ENCODE measurements at places on chromosomes 16 and 17.

DNA sequence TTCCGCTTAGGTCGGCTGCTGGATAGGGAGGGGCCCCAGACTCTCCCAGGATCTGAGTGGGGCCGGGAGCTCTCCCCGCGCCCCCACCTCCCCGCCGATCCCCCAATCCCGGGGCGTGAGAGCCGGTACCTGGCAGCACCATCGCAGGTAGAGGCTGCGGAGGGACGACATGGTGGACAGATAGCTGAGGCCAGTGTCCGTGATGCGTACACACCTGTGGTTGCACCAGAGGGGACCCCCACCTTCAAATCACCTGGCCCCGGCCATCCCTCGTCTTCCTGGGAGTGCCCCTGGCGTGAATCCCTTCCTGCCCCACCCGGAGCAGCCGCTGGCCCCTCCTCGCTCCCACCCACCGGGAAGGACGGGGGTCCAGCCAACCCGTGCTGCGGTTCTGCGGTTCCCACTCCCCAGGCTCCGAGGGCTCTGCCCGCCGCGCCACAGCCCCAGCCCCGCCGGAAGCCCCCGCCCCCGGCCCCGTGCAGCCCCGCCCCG, 4.7 kb upstream of the WDR24 start:
- DNase-seq: no peak

DNA sequence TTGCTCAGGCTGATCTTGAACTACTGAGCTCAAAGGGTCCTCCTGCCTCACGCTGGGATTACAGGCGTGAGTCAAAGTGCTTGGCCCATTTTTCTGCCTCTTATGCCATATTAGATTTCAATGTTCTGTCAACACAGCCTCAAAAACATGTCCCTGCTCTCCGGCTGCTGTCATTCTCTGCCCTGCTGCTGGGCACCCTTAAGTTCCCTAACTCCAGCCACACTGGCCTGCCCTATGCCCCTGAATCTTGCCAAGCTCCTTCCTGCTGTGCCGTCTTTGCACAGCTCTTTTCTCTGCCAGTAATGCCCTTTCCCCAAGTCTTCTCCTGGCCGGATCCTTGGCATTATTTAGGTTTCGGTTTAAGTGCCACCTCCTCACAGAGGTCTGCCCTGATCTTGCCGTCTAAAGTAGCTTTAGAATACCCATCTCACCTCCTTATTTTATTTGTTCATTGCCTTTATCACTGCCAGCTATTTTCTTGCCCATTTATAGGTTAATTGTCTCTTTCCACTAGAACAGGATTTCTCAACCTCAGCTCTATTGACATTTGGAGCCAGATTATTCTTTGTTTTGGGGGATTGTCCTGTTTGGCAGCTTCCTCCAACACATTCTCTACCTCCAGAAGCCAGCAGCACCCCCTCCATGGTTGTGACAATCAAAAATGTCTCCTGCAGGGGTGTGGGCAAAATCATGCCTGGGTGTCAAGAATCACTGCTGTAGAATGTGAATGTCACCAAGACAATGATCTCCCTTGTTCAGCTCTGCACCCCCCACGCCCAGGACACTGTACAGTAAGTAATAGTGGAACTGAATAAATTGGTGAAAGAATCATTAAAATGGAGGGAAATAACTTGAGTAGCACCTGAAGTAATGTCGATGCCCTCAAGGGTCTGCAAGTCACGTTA, 168.2 kb downstream of the CYLD start:
- no peak for DNase-seq

GRCh38 chr16:2874912-2875362, 8.1 kb upstream of the FLYWCH2 start:
- DNase-seq: peak; percentile 77

- DNase-seq: no peak
Observed at GRCh38 chr16:8581831-8582580, 8.3 kb downstream of the TMEM114 start.

DNA sequence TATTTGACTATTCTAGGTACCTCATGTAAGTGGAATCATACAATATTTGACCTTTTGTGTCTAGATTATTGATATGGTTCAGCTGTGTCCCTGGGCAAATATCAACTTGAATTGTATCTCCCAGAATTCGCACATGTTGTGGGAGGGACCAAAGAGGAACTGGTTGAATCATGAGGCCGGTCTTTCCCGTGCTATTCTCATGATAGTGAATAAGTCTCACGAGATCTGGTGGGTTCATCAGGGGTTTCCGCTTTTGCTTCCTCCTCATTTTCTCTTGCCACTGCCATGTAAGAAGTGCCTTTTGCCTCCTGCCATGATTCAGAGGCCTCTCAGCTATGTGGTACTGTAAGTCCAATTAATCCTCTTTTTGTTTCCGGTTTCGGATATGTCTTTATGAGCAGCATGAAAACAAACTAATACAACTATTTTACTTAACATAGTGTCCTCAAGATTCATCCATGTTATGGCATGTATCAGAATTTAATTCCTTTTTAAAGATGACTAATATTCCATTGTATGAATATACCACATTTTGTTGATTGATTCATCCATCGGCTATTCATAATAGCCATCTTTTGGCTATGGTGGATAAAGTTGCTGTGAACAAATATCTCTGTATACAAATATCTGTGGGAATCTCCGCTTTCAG, 129.1 kb downstream of the FTO start:
- no peak for DNase-seq

- DNase-seq: no peak
Observed at GRCh38 chr16:3718019-3718391, 681 bp upstream of the TRAP1 start.

GRCh38 chr16:27906883-27907282, 156.6 kb downstream of the GSG1L start:
- no peak for DNase-seq

GRCh38 chr16:22427556-22427955, 53.1 kb upstream of the CDR2 start:
- DNase-seq: no peak

GRCh38 chr16:28923231-28923587, 1.8 kb downstream of the RABEP2 start:
- DNase-seq: no peak

DNA sequence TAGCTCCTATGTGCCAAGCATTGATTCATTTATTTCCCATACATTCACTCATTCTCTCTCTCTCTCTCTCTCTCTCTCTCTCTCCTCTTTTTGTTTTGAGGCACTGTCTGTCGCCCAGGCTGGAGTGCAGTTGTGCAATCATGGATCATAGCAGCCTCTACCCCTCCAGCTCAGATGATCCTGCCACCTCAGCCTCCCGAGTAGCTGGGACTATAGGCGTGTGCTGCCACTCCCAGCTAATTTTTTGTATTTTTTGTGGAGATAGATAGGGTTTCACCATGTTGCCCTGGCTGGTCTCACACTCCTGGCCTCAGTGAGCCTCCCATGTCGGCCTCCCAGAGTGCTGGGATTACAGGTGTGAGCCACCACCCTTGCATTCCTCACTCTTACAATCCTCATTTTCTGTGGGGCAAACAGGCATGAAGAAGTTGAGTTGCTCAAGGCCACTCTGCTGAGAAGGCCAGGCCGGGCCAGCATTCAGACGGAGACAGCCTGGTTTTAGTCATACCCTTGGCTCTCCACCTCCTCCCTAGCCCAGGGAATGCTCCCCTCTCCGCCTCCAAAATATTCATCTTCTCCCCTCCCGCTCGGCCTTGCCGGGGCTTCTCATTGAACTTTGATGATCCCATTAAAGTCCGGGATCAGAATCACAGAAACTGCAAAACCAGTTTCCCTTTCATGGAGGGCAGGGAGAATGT, 765 bp upstream of the PRM2 start:
- DNase-seq: no peak

GRCh38 chr17:51006601-51007000, 114.1 kb downstream of the SPAG9 start:
- no peak for DNase-seq

- no peak for DNase-seq
Observed at GRCh38 chr17:52233176-52233575, 74.7 kb upstream of the CA10 start.

All from CD4-positive, alpha-beta T cell treated with Interleukin-17A for 4 hours (primary cell).